ENCODE measurements at places on chromosomes 2 and 18. TPM values are rescaled to one million over a fixed set of nuclear protein-coding genes. Genes with fewer than 3 reads are reported as not detected.

Gene KANSL3
- total RNA-seq = 18.9 TPM

Gene EVX2
- 0.05 TPM for total RNA-seq

Gene DHRS9
- not detected for total RNA-seq

Gene SKA1
- total RNA-seq = 21.3 TPM

Gene UGT1A3
- total RNA-seq = not detected

Gene GALNT1
- total RNA-seq = 27.9 TPM

Gene GPN1
- 28.1 TPM for total RNA-seq

Gene MAP4K3
- total RNA-seq = 31.4 TPM

Gene GKN1
- total RNA-seq = not detected

Gene VWC2L
- total RNA-seq = not detected

Gene ABCG5
- total RNA-seq = not detected
